Subcutaneous adipose tissue (tissue), 4 donors: ENCODE measurements at places on chromosomes 16 and 17. TPM values are rescaled to one million over a fixed set of nuclear protein-coding genes. Genes with fewer than 3 reads are reported as not detected.

The OTOP3 gene
- total RNA-seq, result not detected

The ADAD2 gene
- total RNA-seq, result 4.4 TPM

The TERB1 gene
- 0.33 TPM for total RNA-seq

The HMOX2 gene
- 77.7 TPM for total RNA-seq

The CEMP1 gene
- total RNA-seq, result not detected

The UTS2R gene
- not detected for total RNA-seq

The ATPAF2 gene
- total RNA-seq, result 11.0 TPM

The CA7 gene
- not detected for total RNA-seq

The KRT33A gene
- total RNA-seq, result not detected

The ENPP7 gene
- not detected for total RNA-seq

The KRT20 gene
- total RNA-seq, result not detected

The TSC2 gene
- 110 TPM for total RNA-seq

The CIBAR2 gene
- total RNA-seq, result not detected

The PRAC2 gene
- not detected for total RNA-seq

The CHST5 gene
- total RNA-seq, result not detected

The CALB2 gene
- 297 TPM for total RNA-seq

The PRAC1 gene
- total RNA-seq, result not detected

The FOXL1 gene
- total RNA-seq, result not detected

The ATP2A3 gene
- 7.5 TPM for total RNA-seq

The CA4 gene
- total RNA-seq, result 47.0 TPM

The MAPK7 gene
- 24.3 TPM for total RNA-seq

The SP2 gene
- 9.2 TPM for total RNA-seq

The GAS2L2 gene
- 0.22 TPM for total RNA-seq

The HEATR9 gene
- total RNA-seq, result not detected

The KRTAP9-2 gene
- total RNA-seq, result not detected

The PRRT2 gene
- not detected for total RNA-seq

The TMEM100 gene
- 17.4 TPM for total RNA-seq

The CCL4L2 gene
- not detected for total RNA-seq

The RAP1GAP2 gene
- 3.4 TPM for total RNA-seq

The LRRC75A gene
- 1.5 TPM for total RNA-seq

The SEPTIN1 gene
- total RNA-seq, result 4.4 TPM

The HBQ1 gene
- total RNA-seq, result not detected

The NPIPB6 gene
- total RNA-seq, result 13.6 TPM

The FASN gene
- 148 TPM for total RNA-seq

The NLRC5 gene
- total RNA-seq, result 30.2 TPM

The PRSS21 gene
- total RNA-seq, result not detected

The KIF22 gene
- total RNA-seq, result 18.1 TPM

The CLN3 gene
- 34.5 TPM for total RNA-seq

The HOXB13 gene
- 0.44 TPM for total RNA-seq

The FBXO39 gene
- total RNA-seq, result not detected

The FNDC8 gene
- total RNA-seq, result not detected

The EFCAB13 gene
- 10.0 TPM for total RNA-seq

The HES7 gene
- not detected for total RNA-seq

The SOX8 gene
- total RNA-seq, result 1.0 TPM

The MYL11 gene
- not detected for total RNA-seq

The TEDC2 gene
- not detected for total RNA-seq

The RBFOX1 gene
- not detected for total RNA-seq

The TBX2 gene
- 5.3 TPM for total RNA-seq

The CCL16 gene
- total RNA-seq, result not detected

The ATMIN gene
- 36.7 TPM for total RNA-seq

The SPEM1 gene
- not detected for total RNA-seq

The APRT gene
- 90.1 TPM for total RNA-seq

The C1QL1 gene
- total RNA-seq, result not detected

The NPIPB8 gene
- not detected for total RNA-seq
